ENCODE measurements at places on chromosomes 13 and 19.

GRCh38 chr13:79709471-79709870 lies 228.5 kb downstream of the NDFIP2 start:
- DNase-seq: peak; percentile 43

DNA sequence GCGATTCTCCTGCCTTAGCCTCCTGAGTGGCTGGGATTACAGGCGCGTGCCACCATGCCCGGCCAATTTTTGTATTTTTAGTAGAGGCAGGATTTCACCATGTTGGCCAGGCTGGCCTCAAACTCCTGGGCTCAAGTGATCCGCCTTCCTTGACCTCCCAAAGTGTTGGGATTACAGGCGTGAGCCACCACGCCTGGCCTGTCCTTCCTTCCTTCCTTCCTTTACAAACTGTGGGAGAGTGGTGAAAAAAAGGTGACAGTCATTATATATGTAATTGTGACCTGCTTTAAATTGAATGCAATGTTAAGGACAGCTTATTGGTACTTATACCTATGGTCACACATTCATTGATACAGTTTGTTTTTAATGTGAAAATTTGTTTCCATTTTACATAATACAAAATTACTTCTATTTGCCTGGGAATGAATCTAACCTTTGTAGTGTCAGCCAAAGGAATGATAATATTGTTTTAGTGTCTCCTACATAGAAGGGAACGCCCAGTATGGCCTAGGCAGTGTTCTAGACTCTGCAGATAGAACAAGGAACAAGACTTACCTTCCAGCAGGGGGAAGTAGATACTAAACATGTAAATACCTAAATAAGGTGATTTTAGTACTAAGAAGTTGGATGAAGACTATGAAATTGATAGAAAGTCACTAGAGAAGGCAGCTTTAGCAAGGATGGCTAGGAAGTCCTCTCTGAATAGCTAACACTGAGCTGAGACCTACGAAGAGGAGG lies 146.3 kb downstream of the GGACT start:
- no peak for DNase-seq

DNA sequence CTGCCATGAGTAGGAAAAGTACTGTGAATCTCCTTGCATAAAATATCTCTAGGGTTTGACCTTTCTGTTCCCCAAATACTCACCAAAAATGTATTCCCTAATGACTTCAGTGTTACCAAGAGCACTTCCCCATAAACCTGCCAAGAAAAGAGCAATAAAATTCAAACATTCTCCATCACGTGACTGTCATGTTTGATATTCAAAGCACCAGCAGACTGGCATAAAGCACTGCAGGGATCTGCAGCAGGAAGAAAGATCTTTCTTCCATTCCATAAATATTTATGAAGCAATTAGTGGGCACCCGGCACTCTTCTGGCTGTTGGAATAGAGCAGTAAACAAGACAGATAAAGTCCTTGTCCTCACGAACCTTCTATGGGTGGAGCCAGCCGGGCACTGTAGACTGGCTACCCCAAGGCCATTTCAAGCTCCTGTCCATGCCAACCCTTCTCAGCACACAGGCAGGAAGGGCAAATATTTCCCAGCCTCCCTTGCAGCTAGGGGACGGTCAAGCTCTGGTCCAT lies 20.3 kb downstream of the PLA2G4C start:
- no peak for DNase-seq

GRCh38 chr19:55580628-55581144 lies at the start of gene ZNF579:
TSS of gene ZNF579 (minus strand) at chr19:55580848. CDS start at chr19:55579639, 1,209 bp downstream.
- DNase-seq: peak; percentile 91

DNA sequence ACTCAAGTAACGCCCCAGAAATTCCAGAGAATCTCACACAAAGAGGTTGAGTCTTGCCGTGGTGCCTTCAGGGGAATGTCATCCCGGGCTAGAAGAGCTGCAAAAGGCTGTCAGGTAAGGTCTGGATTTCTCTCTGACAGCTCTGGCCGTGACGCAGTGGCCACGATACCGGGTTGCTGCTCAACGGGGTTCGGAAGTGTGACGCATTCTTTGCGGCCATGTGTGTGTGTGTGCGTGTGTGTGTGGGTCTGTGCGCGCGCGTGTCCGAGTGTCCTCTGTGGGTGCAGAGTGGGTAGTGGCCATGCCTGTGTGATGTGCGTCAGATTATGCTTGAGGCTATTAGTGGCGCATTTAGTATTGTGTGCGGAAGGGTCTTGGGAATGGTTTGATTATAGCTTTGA lies 306 bp downstream of the ZNF540 start:
- peak; percentile 82 for DNase-seq

DNA sequence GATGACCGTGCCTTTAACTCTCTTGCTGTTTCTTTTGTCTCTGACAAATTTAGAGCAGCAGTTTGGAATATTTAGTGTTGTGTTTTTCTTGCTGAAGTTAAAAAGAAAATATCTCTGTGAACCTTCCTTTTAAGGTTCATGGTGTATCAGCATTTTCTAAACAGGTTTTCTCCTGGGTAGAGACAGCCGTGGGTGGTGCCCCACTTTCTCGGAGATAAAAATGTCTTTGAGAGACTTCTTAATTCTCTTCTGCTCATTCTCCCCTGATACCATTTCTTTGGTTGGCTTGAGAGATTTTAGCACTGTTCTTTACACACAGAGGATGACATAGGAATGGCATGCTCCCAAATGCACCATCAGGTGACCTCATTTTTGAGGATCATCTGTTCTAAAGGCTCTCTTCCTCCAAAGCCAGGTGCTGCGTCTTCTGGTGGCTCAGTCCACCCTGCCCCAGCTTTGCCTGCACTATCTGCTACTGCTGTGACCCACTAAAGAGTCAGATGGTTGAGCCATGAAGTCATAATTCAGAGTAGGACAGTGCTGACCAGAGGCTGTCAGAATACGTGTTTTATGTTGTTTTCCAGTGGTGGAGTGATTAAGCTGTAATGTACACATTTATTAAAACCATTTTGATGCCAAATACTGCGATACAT lies 90.3 kb upstream of the SLC10A2 start:
- DNase-seq: no peak

DNA sequence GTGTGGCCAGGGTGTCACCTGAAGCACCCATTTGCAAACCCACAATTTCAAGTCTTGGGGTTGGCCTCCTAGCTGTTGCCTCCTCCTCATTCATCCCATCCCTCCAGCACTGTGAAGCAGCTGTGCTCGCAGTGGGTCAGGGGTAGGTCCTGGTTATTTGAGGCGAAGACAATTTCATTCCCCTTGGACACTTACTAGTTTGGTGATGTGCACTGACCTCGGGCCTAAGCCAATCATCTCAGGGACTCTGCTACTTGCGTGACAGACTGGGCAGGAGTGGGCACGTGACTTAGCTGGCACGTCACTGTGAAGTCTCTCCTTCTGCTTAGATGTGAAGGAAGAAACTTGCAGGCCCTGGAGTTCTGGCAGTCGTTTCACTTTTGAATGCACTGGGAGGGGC lies 3.5 kb upstream of the ATP11A start:
- DNase-seq: no peak

DNA sequence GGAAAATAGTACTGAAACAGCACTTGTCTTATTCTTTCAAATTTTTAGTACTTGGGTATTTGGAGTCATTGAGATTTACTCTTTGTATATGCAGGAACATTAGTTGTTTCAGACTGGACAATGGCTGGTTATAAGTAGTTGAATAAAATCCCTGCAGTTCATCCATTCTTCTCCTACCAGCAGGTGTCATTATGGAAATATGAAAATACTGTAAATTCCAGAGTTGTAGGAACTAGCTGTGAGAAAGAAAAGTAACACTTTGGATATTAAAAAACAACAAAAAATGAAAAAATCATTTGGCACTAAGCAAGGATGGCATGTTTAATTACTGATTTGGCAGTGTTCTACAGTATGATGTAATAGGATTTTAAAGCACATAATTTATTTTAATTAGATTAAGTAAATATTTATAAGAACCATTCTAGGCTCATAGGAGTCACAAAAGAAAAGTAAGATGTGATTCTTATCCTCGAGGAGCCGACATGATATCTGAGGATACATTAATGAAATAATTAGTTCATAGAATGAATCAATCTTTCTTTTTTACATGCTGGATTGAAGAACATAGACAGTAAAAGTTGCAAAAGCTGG lies 155.3 kb downstream of the KCNRG start:
- DNase-seq: peak; percentile 50

DNA sequence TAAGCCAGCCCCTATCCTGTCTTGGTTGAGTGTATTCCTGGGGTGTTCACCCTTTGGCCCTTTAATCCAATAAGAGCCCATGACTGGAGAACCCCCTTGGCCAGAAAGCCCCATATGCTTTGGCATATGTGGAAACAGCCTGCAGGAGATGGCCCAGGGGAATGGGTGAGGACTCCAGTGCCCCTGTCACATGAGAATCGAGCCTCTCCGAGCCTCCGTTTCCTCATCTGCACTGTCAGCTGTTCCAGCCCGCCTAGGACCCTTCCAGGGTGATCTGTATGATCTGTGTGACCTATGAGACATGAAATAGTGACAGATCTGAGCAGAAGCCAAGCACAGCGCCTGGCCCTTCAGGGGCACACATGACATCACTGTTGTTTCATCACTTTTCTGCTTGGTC lies 300.7 kb downstream of the ZNF536 start:
- no peak for DNase-seq

DNA sequence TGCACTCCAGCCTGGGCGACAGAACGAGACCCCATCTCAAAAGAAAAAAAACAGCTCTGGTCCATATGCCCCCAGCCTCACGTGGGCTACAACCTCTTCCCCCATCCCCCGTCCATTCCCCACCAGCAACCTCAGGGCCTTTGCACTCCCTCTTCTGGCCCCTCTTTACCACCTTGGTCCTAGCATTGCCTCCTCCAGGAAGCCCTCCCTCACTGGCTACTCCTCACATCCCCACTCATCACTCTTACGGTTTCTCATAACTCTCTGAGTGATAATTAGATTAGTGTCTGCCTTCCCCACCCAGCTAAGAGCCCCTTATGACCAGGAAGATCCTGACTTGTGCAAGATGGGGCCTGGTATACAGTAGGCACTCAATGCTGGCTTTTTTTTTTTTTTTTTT lies 30.8 kb downstream of the IL12RB1 start:
- no peak for DNase-seq

GRCh38 chr13:31322702-31323405 lies 123.1 kb downstream of the B3GLCT start:
- no peak for DNase-seq

DNA sequence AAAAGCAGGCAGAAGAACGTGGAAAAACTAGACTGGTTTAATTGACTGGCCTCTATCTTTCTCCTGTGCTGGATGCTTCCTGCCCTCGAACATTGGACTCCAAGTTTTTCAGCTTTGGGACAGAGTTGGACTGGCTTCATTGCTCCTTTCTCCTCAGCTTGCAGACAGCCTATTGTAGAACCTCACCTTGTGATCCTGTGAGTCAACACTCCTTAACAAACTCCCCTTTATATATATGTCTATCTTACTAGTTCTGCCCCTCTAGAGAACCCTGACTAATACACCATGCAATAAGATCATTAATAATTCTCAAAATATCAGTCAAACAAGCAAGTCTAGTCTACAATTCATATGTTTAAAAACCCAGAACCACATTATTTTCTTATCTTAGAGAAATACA lies 662.4 kb downstream of the TBC1D4 start:
- DNase-seq: no peak

- DNase-seq: no peak
These were observed 10.6 kb upstream of the CEACAM4 start for GRCh38 chr19:41637484-41637883.

GRCh38 chr13:30464496-30465342 lies 1.0 kb downstream of the HMGB1 start:
- DNase-seq: peak; percentile 87

DNA sequence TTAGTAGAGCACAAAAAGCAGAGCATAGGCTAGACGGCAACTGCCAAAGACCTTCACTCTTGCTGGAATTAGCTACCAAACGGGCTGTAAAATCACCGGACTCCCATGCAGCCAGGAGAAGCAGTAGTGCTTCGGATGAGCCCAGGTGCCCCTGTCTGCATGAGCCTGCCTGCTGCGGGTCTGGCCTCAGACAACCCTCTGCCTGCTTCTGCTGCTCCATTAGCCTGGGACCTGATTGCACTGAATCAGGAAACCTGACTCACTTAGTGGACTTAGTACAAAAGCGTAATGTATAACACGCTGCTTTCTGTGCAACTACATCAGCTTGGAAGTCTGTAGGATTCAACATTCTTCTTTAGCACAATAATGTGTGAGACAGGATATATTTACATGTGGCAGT lies 170.0 kb downstream of the LMO7 start:
- no peak for DNase-seq

DNA sequence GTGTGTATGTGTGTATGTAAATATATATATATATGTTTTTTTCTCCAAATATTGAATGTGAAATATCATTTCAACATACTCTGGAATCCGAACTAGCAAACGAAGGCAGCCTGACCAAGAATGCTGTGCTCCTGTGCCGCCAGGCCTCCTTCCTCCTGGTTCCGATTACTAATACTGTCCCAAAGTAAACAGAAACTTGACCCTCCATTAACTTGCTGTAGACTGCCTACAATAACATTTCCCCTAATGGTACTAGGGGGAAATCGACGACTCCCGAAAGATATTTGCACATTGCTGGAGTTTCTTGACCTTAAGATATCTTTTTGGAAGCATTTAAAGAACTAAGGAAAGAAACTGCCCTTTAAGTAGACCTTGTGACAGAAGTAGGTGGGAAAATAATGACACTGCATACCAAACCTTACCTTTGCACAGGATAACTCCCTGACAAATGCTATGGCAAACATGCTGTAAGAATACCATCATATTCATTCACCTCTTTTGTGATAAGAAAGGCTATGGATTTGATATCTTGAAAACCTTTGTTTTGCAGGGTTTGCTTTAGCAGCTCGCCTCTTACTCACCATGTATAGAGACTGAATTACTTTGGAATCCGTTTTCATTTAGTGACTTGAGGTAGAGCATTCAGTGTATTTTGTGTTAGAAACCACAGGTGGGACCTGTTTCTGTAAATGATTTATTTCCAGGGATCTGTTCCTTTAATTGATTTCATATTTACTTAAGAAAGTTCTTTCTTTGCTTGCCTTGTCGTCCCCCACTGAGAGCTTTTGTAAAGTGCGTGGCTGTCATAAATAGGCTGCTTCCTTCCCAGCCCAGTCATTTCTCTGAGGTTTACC lies 80.1 kb downstream of the KLF5 start:
- peak; percentile 80 for DNase-seq

DNA sequence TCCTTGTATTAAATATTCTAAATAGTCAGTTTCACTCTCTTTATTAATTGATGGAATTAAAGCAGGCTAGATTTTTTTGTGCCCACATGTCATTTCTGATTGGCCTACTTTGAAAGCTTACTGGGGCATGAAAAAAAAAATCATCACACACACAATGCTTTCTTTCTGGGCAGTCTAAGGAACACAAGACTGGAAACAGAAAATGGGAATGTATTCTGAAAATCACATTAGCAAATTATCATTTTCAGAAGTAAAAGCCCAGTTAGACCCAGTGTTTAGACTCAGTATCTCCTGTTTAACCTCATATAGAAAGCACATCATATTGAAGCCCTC lies 339.4 kb downstream of the SPRY2 start:
- no peak for DNase-seq

- no peak for DNase-seq
These were observed 5.5 kb upstream of the ENOX1 start for GRCh38 chr13:43792076-43792881.

- DNase-seq: no peak
These were observed 58.1 kb upstream of the SCEL start for GRCh38 chr13:77477299-77477848.
